ENCODE measurements at places on chromosomes 2 and 18.
A peak's percentile ranks its signal among the peaks of the same experiment; 100 is the strongest.

DNA sequence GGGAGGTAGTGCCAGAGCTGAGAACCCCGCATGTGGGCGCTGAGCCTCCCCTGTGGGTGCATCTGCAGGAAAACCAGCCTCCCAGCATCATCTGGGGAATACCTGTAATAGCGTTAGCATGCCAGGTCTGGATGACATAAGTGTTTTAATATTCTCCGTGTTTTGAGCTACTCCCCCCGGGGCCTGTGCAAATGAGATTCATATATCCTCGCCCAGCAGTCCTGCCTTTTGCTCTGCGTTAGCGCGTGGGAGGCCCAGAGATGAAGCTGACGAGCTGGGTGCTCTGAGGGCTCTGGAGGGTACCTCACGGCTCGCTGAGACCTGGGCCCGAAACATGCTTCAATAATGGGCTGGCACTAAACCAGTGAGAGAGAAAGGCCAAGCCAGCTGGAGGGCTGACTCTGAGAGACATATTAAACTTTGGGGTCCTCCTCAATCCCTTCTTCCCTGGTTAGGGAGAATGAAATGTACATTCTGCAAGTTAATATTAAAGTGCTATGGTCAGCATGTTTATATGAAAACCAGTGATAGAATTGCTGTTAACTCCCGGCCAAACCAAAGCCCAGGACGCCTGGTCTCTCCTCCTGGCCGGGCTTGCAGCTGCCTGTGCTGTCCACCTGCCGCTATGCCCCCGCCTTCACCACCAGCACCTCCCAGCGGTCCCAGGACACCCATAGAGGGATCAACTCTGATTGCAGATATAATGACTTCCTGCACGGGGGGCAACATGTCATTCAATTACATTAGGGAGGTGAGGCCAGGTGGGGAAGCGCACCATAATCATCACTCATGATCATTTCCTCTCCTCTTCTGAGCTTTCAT is 77.0 kb downstream of the EDAR start:
- no peak for DNase-seq

- DNase-seq: peak; percentile 18
Measured at GRCh38 chr2:71742953-71743601, 289.7 kb downstream of the DYSF start.

DNA sequence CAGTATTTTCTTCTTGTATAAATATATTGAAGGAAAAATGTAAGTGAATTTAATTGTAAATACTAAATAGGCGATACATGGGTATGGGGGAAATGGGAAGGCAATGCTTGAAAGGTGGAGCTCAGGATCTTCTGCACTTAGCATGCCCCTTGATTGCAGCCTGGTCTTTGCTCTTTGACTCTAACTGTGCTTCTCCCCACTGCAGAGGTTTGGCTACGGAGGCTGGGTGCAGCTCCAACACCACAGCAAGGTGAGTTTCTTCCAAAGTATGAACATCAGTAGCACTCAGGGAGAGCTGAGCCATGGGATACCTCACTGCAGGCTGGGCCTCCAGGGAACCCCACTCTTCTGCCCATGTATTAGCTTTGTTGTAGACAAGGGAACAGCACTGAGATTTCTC is 6.6 kb downstream of the ACMSD start:
- no peak for DNase-seq

DNA sequence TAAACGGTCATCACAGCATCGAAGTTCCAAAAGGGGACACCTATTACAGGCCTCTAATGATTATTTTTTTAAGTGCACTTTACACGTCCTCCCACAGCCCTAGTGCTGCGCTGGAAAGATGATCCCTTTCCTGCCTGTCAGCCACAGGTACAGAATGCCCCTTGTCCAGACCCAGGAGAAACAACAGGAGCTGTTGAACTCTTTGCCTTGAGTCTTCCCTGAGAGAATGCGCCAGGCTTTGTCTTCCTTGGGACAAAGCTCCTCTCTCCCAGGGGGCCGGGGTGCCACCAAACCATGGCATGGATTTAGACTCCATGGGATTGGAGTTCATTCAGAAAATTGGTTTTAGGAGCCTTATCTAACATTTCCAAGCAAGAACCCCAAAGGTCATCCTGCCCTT is 319.0 kb upstream of the SOX11 start:
- DNase-seq: no peak

GRCh38 chr18:7273301-7273921 is 42.5 kb downstream of the LRRC30 start:
- DNase-seq: peak; percentile 24

DNA sequence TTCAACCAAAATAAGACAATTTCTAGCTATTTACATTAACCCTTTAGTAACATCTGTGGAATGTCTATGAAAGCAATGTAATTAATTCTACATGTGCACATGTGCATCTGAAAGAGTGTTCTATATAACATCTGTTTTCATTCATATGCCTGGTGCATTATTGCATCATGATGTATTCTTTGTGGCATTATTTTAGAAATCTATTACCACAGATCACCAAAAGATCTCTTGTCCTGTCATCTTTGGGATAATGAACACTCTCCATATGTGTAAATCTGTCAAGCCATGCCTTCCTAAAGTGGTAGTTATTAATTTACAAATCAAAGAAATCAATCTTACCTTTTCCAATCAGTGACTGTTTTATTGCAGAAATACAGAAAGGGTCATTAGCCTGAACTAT is 86.9 kb downstream of the TRIB2 start:
- no peak for DNase-seq

- DNase-seq: no peak
Measured at GRCh38 chr2:229179628-229180027, 91.5 kb downstream of the PID1 start.

GRCh38 chr18:54086863-54087262 is 137.6 kb downstream of the MBD2 start:
- no peak for DNase-seq

GRCh38 chr18:79900610-79901570 is 50.6 kb downstream of the SLC66A2 start:
- DNase-seq: no peak
